ENCODE measurements at places on chromosomes 16 and 17. TPM values are rescaled to one million over a fixed set of nuclear protein-coding genes. Genes with fewer than 3 reads are reported as not detected.

Gene SNAI3
- 2.9 TPM for total RNA-seq

Gene KRTAP9-4
- not detected for total RNA-seq

Gene ITGB4
- 0.28 TPM for total RNA-seq

Gene CIBAR2
- total RNA-seq = not detected

Gene MC1R
- total RNA-seq = 5.6 TPM

Gene MPV17L
- total RNA-seq = 1.7 TPM

Gene ZNF205
- 40.2 TPM for total RNA-seq

Gene MAPK8IP3
- 44.9 TPM for total RNA-seq

Gene FOXC2
- total RNA-seq = 0.62 TPM

Gene TBX2
- not detected for total RNA-seq

Gene SLC6A2
- 0.21 TPM for total RNA-seq

Data from H7 (cell line).